ENCODE measurements at places on chromosomes 12 and 14.

GRCh38 chr12:46516933-46517578 lies 144.5 kb upstream of the SLC38A2 start:
- no peak for DNase-seq

DNA sequence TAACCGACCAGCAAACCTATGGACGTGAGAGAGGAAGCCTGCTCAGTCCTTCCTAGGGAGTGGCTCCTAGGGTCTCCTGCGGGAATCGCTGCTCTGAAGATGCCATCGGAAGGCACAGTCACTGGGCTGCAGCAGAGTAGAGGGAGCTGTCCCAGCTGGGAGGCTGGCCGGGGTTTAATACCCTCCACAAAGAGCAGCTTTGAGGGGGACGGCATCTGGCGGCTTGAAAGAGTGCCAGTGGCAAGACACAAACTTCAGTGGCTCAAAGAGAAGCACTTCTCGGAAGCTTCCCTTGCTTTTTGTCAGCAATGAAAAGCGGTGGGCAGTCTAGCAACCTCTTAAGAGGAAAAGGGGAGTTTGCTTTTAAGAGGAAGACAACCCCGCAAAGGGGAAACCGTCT lies 114.6 kb downstream of the TMEM132C start:
- no peak for DNase-seq

- no peak for DNase-seq
These were observed 68.8 kb downstream of the GALNT16 start for GRCh38 chr14:69328765-69329164.

DNA sequence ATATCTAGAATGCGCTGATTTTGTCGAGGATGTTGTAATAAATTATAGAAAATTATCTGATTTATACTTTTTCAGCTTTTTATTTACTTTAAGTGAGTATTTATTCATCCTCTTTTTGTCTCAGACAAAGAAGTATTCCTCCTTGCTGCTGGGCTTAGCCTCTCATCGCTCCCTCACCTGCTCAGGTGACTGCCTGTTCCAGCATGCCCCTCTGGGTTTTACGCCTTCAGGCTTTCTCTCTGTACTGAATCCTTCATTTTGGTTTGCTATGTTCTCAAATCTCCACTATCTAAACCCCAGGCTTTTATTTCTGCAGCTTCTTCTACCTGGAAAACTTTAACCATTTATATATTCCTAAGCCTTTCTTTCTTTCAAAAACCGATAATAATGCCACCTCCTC lies 1650.9 kb upstream of the SEL1L start:
- DNase-seq = no peak

GRCh38 chr12:119178544-119179334 lies at the start of gene HSPB8:
TSS of gene HSPB8 (plus strand) at chr12:119178931. CDS start at chr12:119179313, 382 bp downstream.
- peak; percentile 53 for DNase-seq

GRCh38 chr12:96143827-96144565 lies 50.2 kb upstream of the ELK3 start:
- DNase-seq = no peak

DNA sequence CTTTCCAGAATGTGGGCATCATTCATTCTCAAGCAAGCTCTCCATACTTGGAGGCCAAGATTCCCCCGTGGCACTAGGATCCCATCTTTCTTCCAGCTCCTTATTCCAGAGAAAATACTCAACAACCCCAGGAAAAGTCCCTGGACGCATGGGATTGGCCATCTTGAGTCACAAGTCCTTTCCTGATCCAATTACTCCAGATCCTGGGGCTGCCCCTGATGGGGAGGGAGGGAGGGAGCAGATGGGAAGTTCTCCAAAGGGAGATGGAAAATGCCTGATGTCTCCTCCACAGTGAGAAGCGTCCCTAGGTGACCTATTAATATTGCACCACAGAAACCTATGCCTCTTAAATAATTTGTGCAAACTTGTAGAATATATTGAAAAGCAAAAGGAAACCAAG lies 12.4 kb upstream of the KCNK13 start:
- no peak for DNase-seq

- DNase-seq = no peak
These were observed 159.6 kb downstream of the CEP128 start for GRCh38 chr14:80781972-80782367.

DNA sequence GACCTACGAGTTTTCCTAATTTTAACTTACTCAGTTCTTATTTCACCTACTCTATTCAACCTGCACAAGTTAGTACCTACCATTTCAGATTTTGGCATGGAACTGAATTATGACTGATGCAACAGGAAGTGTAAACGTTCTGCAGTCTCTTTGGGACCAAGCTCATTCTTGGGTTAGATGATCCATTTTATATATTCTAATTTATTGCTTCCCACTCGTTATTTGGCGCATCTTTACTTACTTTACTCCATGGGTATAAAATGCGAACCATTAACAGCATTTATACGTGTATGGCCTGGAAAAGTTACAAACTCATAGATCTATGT lies 1.0 kb upstream of the EML1 start:
- peak; percentile 16 for DNase-seq

DNA sequence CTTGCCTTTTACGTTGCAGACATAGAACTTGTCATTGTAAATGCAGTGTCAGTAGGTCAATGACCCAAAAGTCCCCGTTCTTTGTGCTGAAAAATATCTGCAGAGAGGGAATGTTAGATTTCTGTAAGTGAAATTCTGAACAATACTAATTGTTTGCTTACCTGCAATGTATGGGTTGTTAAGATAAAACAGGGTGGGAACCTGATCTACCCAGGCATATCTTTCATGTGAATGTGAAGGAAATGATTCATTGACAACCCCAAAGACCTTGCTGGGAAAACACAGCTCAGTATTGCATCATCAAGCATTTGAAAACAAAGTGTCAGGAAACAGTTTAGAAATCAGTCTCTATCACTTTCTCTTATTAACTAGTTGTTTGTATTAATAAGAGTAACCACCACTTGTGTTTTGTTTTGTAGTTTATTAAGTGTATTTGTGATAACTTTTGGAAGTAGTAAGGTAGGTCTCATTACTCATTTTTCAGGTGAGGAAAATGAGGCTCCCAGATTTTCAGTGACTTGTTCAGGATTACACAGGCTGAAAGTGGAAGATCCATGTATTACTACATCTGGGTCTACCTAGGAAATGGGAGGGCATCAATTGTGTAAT lies 57.9 kb upstream of the SLC38A2 start:
- DNase-seq = peak; percentile 82

- peak; percentile 68 for DNase-seq
These were observed at the start of gene SYNE3 for GRCh38 chr14:95516554-95517181. TSS of gene SYNE3 (minus strand) at chr14:95516650. CDS start at chr14:95475821, 40,829 bp downstream.

All from fibroblast of skin of scalp (primary cell).